Stimulated activated CD4-positive, alpha-beta T cell treated with anti-CD3 and anti-CD28 coated beads, Interleukin-12 subunit alpha, Interleukin-12 subunit beta, amount 100 ng/mL, for 4 hours (primary cell): ENCODE measurements at places on chromosomes 2 and 18.

GRCh38 chr18:3624935-3625741 is 175.2 kb downstream of the TGIF1 start:
- DNase-seq: peak; percentile 52

- no peak for DNase-seq
Measured at GRCh38 chr2:62119311-62119974, 76.5 kb upstream of the B3GNT2 start.

DNA sequence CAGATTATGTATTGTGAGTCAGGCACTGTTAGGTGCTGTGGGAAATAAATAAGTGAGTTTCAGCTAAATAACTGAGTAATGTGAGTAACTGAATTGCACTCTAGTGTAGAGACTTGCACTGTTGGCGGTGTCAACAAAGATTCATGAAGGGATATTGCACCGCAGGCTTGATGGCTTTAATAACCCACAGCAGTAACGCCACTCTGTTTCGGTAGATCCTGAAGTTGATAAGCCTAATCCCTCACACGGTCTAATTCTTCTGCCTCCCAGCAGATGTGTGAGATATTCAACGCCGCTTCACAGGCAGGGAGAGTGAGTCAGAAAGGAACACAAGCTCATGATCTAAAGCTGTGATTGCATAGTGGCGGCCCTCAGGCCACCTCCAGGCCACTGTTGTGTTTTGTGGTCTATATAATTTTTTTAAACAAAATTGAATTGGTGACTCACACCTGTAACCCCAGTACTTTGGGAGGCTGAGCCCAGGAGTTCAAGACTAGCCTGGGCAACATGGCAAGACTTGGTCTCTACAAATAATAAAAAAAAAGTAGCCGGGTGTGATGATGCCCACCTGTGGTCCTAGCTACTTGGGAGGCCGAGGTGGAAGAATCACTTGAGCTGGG is 94.3 kb downstream of the LIPG start:
- DNase-seq: no peak

GRCh38 chr2:37851828-37852584 is 73.1 kb upstream of the RMDN2 start:
- no peak for DNase-seq

DNA sequence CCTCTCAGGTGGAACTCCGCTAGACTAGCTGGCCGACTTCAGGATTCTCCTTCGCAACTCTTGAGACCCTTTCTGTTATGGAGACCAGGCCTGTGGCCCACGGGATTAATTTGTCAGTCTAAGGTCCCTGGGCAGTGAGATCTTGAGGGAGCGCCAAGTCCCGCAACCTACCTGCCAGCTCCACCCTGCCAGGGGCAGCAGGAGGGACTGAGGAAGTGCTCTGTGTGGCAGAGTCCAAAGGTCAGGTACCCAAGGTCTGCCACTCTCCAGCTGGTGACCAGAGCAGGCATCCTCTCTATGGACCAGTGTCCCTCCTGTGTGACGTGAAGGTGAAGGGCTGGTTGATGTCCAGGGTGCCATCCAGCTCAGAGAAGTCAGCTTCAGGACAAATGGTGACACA is 4.3 kb upstream of the SPATA3 start:
- DNase-seq: no peak

DNA sequence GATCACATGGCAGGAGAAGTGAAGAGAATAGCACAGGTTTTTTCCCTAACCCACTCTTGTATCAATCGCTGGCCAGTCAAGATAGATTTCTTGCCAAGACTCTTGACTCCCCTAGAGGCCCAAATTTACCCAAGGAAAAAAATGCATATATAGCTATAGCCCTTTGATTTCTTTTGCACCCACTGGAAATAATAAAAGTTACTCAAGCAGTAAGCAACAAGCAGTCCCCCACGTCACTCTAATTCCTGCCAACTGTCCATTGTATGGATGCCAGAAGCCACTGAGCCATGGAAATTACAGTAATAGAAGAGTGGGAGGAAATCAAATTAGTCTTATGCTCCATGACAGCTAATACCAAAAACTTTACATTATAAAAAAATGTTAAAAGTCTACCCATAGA is 125.3 kb upstream of the SLC39A10 start:
- no peak for DNase-seq

DNA sequence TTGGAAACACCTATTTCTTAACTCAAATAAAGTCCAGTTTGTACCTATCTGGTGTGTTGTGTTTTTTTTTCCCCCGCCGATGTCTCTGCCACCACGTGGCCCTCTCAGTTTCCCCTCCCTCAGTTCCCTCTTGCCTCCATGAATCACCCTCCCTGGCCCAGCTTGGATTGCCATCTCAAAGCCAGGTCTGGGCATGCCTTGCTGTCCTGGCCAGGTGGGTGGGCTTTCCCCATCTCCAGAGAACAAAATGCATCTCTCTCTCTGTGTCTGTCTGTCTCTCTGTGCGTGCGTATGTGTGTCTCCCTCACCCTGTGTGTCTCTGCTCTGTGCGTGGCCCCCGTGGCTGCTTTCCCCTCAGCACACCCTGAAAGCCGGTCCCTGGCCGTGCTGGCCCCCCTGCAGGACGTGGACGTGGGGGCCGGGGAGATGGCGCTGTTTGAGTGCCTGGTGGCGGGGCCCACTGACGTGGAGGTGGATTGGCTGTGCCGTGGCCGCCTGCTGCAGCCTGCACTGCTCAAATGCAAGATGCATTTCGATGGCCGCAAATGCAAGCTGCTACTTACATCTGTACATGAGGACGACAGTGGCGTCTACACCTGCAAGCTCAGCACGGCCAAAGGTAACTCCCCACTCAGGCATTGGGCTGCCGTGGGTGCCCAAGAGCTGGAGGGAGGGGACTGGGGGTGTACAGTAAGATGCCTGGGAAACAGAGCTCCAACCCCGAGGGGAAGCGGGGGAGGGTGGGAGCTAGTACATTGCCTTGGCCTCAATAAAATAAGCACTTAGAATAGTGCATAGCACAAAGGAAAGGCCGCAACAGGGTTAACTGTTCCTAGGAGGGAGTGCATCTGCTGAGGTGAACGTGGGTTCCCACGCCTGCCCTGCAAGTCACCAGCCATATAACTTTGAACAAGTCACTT is 31.6 kb upstream of the GMPPA start:
- no peak for DNase-seq

DNA sequence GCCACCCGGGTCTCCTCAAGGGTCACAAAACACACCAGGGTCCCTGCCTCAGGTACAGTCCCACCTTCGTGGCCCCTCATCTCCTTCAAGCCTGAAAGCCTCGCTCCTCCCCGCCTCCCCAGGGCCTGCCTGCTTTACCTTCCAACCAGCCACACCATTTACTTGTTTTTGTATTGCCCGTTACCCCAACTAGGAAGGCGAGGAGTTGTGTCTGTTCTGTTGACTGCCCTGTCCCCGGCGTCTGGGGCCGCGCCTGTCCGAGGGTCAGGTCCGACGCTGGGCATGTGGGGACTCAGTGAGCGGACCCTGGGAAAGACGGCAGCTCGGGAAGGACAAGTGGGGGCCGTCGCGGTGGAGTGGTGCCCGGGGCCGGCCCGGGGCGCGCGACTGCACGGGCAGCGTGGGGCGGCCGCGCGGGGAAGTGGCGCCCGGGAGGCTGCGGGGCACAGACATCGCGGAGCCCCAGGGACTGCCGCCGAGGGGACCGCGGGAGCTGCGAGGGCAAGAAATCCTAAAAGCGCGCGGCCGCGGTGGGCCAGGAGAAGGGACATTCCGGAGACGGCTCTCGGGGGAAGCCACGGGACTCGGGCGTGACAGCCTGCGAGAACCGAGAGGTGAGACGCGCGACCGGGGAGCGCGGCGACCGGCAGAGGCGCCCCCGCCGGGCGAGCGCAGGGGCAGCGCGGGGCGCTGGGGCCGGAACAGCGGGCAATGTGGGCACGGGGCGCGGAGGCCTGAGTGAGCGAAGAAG is 797 bp upstream of the GRHL1 start:
- DNase-seq: peak; percentile 47
